ENCODE measurements at places on chromosomes 12 and 14.

DNA sequence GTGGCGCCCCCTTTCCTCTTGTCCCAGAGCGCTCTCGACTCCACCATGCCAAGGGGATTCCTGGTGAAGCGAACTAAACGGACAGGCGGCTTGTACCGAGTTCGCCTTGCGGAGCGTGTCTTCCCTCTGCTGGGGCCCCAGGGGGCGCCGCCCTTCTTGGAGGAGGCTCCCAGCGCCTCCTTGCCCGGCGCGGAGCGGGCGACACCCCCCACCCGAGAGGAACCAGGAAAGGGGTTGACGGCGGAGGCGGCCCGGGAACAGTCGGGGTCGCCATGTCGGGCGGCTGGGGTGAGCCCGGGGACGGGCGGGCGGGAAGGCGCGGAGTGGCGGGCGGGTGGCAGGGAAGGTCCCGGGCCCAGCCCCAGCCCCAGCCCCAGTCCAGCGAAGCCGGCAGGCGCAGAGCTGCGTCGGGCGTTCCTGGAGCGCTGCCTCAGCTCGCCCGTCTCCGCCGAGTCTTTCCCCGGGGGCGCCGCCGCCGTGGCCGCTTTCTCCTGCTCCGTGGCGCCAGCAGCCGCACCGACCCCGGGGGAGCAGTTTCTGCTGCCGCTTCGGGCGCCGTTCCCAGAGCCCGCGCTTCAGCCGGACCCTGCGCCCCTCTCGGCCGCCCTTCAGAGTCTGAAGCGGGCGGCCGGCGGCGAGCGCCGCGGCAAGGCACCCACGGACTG, 376 bp downstream of the INSM2 start:
- DNase-seq: no peak

GRCh38 chr14:77071938-77072388, 26.1 kb upstream of the CIPC start:
- no peak for DNase-seq

- no peak for DNase-seq
These were observed 32.0 kb downstream of the SSPN start for GRCh38 chr12:26227361-26227745.

- no peak for DNase-seq
These were observed 10.0 kb downstream of the LHX5 start for GRCh38 chr12:113461666-113462065.

- no peak for DNase-seq
These were observed 15.0 kb downstream of the CCND2 start for GRCh38 chr12:4288296-4289131.

GRCh38 chr14:77281852-77282410, 10.9 kb upstream of the NGB start:
- DNase-seq: no peak

GRCh38 chr14:45679853-45680252, 426.9 kb upstream of the MIS18BP1 start:
- DNase-seq: no peak

DNA sequence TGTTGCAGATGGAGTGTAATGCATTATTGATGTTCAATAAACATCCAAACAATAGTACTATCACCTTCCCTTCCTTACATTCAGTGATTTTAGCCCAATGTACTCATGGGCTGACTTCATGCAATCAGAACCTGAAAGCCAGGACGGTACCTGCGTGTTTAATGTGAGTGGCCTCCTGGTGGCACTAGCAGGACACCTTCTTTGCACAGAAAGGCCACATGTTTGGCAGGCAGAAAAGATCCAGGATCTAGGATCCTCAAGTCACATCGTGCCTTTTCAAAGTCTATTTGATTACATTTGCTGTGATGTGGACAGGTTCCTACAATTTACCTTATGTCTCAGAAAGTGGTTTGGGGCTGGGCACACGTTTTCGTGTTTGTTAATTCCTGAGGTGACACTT, 82.9 kb downstream of the NEDD1 start:
- DNase-seq: peak; percentile 38

DNA sequence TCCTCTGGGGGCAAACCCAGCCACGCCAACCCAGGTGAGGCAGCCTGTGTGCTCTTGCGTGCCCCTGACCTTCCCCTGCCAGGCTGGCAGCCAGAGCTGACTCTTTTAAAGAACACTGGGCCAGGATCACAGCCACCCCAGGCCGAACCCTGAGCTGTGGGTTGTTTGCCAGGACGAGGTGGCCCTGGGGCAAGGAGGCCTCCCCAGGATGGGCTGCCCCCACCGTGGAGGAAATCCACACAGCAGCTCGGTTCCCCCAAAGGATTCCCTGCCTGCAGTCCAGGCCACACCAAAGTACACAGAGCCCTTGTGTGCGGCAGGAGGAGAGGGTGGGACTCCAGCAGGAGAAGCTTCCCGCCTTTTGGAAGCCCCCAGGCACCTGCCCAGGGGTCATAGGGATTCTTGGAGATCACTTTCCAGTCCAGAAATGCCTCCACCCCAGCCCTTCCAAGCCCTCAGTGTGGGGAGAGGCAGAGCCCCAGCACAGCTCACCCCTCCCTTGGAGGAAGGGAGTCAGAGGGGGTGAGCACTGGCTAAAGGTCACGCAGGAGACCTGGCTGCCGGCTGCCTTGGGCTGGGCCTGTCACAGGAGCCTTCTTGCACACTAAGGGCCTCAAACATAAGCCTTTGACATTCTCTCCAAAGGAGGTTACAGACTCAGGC, 115.6 kb downstream of the CALM1 start:
- no peak for DNase-seq

- DNase-seq: no peak
These were observed 102.7 kb upstream of the USP44 start for GRCh38 chr12:95653771-95654546.

DNA sequence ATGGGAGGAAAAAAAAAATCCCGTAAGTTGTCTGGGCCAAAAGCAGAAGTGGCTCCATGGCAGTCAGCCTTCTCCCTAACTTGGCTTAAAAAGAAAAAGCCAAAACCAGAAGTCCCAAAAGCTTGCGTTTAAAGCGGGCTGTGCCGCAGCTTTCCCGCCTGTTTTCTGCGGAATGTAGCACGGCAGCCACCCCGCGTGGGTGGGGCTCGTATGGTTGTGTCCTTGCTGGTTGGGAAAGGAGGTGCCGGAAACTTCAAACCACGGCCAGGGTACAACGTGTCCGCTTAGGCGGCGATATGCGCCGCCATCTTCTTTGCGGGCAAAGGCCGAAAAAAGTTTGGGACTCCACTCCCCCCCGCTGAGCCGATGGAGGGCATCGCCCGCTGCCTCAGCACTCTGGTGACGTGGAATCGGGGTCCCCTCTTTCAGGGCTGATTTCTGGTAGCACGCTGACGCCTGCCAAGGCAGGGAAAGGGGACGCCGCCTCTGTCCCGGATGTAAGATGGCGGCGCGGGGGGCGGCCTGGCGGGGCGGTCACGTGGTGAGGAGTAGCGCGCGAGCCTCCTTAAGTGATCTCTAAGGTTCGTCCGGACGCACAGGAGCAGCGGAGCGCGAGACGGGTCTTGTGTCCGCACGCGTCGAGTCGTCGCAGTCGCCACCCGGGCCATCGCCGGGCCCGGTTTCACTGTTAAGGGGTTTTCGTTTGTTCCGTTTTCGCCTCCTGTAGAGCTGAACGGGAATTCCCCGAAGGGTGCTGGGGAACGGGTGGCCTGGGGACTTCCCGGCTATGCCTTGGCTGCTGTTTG, 135.8 kb downstream of the MON2 start:
- DNase-seq: peak; percentile 75

DNA sequence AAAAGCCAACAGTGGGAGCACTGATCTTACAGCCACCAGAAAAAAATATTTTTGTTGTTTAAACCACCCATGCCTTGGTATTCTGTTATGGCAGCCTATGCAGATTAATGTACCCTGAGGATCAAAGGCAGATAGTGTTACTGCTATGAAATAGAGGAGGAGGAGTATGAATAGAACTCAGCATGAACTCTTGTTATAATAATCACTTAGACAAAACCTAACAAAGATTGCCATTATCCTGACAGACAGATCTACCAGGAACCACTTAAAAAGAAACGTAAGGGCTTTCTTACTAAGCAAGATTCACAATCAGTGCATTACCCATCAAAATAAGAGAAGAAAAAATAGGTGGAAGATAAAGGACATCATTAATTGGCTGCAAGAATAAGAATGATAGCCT, 558.3 kb downstream of the GALC start:
- no peak for DNase-seq

DNA sequence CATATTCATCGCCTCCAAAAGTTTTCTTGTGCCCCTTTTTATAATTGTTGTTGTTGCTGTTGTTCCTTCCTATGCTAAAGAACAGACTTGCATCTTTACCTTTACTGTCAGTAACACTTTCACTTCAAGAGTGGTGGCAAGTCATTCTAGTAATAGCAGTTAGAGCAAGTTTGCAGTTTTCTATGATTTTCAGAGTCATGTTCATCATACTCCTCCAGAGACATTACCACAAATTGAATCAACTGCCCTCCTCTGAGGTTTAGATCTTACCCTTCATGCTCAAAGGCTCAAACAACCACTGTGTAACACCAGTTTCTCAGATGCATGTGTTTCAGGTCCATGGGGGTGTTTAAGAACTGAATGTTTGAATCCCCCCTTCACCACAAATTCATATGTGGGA, 763.4 kb downstream of the LRFN5 start:
- DNase-seq: no peak

GRCh38 chr14:92563359-92563758, 49.8 kb downstream of the RIN3 start:
- no peak for DNase-seq

DNA sequence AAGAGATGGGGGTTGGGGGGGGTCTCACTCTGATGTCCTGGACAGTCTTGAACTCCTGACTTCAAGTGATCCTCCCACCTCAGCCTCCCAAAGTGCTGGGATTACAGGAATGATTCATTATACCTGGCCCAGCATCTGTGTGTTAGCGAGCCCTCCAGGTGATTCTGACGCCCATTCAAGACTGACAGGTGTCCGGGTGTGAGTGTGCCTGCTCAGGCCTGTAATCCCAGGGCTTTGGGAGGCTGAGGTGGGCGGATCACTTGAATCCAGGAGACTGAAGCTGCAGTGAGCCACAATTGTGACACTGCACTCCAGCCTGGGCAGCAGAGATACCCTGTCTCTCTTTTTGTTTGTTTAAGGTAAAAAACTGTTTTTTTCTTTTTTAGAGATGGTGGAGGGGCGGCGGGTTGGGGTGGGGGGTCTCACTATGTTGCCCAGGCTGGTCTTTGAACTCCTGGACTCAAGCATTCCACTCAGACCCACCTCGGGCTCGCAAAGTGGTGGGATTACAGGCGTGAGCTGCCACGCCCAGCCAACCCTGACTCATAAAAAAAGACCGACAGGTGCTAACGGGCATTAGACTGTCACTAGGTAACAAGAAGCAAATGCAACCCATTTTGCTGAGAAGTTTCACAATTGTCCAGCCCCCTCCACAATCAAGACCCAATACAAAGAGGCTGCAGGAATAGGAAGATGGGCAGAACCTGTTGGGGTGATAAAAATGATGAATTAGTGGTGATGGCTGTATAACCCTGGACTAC, 4.7 kb downstream of the VSIG10 start:
- no peak for DNase-seq

DNA sequence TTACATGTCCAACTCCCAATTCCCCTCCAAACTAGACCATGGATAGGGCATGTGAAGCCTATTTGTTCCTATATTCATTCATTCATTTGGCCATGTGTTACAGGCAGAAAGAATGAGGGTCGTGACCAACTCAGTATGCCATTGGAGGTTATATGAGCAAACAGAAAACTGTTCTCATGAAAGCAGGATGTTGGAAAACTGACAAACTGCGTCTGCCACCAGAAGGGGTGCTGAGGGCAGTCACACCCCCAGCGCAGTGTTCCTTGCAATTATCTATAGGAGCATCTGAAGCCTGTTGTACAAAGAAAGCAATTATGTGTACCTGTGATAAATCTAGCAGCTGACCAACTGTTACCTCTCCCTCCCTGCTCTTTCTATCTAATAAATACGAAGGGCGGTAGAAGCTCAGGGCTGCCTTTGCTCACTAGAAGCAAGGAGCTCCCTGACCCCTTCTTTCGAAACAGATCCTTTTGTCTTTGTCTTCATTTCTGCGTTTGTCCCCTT, 21.1 kb downstream of the ENTPD5 start:
- DNase-seq: no peak

- no peak for DNase-seq
These were observed 4.2 kb upstream of the PLEKHA5 start for GRCh38 chr12:19125325-19125724.

GRCh38 chr12:12376646-12377448, 20.0 kb downstream of the BORCS5 start:
- no peak for DNase-seq

DNA sequence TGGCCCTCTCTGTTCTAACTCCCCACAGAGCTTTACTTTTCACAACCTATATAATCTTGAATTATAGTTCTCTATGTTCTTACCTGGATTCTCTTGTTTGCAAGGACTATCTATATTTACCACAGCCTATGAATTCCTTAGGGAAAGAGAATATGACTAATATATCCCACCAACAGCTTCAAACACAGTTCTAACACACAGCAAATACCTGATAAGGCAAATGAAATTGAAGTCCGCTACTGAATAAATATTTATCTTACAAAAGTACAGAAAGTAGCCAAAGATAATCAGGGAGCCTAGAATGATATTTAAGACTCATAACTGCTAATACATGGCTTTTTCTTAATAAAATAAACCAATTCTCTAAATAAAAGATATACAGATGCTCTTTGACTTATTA, 165.1 kb downstream of the C12orf42 start:
- no peak for DNase-seq

DNA sequence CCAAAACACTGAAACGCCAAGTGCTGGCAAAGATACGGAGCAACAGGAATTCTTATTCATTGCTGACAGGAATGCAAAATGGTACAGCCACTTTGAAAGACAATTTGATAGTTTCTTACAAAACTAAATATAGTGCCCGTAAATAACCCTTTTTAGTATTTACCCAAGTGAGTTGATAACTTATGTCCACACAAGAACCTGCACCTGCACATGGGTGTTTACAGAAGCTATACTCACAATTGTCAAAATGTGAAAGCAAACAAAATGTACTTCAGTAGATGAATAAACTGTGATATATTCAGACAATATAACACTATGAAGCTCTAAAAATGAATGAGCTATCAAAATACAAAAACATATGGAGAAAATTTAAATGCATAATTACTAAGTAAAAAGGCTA, 86.6 kb downstream of the ATXN7L3B start:
- DNase-seq: no peak

DNA sequence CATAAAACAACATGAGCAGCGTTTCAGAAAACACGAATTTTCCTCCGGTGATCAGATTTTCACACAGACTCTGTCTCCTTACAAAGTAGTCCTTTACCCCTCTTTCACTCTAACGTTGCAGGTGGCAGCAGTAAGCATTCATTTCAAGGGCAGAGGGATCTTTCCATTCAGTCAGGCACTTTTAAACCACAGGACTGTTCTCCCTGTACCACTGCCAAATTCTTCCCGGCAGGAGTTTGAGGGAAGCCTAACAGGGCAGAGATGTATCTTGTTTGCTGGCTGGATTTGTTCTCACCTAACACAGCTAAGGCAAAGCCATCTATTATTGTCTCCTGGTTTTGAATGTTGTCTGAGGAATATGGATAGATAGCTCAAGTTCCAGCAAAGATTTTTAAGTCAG, 1187.3 kb upstream of the SEL1L start:
- DNase-seq: no peak

DNA sequence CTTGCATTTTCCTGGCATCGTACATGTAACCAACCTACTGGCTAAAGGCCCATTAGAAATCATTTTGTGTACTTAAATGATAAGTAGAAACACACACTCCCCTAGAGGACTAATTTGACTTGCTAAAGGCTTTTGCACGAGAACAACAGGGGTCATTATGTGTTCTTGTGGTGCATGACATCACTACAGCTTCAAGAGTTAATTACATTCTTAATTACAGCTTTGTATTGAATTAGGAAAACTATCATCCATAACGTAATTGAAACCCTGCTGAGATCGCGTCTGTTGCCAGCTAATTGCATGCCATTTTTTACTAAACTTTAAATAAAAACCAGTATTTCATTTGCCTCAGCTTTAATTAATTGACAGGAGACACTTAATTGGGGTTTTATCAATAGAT, 51.4 kb downstream of the TMEM132C start:
- no peak for DNase-seq
